Hematopoietic multipotent progenitor cell (in vitro differentiated cells): ENCODE measurements at places on chromosomes 16 and 17. TPM values are rescaled to one million over a fixed set of nuclear protein-coding genes. Genes with fewer than 3 reads are reported as not detected.

DNA sequence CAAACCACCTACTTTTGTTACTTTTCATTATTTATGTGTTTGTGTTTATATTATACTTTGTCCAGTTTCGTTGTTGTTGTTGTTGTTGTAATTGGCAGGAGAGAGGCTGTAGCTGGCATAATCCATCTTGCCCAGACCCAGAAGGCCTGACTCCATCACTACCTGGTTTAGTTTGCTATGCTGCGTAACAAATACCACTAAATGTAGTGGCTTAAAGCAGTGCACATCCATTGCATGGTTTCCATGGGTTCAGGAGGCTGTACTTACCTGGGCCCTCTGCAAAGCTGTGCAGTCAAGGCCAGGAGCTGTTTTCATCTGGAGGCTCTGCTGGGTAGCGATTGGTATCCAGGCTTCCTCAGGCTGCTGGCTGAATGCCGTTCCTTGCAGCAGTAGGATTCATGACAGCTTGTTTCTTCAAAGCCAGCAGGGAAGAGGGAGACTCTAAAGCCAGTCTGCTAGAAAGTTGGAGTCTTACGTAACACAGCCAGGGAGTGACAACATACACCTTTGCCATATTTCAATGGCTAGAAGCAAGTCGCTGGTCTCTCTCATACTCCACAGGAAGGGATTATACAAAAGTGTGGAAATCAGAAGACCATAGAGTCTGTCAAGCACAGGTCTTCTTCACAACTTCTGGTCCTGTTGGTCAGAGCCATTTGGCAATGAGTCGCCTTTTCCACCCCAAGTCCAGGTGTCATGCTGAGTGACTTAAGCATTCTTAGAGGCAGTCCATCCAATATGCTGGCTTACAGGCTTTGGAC is 41.1 kb downstream of the TNRC6C start:
- DNase-seq, result no peak

GRCh38 chr17:81396722-81397313 is 1.6 kb downstream of the BAHCC1 start:
- peak; percentile 55 for DNase-seq

Gene HOXB7
- 0.54 TPM for total RNA-seq

Gene MYH3
- total RNA-seq, result 1.6 TPM

Gene MYO15A
- 1.6 TPM for total RNA-seq
